T-helper 22 cell (primary cell): ENCODE measurements at places on chromosomes 3 and 15.

- DNase-seq: no peak
Measured at GRCh38 chr15:85890620-85890980, 95.9 kb upstream of the KLHL25 start.

DNA sequence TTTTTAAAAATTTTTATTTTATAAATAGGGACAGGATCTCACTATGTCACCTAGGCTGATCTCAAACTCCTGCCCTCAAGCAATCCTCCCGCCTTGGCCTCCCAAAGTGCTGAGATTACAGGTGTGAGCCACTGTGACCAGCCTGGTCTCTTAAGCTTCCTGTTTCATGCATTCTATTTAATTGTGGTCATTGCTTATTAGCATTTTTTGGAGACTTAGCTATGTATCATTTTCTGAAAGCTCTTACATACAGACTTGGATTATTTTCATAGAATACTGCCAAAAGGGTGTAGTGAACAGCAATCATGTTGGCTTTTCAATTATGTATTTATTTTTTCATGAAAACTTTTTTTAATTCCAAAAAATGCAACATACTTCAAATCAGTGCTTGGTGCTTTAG lies 51.5 kb upstream of the DCUN1D1 start:
- no peak for DNase-seq

GRCh38 chr3:27431116-27431515 lies 53.1 kb downstream of the SLC4A7 start:
- no peak for DNase-seq

DNA sequence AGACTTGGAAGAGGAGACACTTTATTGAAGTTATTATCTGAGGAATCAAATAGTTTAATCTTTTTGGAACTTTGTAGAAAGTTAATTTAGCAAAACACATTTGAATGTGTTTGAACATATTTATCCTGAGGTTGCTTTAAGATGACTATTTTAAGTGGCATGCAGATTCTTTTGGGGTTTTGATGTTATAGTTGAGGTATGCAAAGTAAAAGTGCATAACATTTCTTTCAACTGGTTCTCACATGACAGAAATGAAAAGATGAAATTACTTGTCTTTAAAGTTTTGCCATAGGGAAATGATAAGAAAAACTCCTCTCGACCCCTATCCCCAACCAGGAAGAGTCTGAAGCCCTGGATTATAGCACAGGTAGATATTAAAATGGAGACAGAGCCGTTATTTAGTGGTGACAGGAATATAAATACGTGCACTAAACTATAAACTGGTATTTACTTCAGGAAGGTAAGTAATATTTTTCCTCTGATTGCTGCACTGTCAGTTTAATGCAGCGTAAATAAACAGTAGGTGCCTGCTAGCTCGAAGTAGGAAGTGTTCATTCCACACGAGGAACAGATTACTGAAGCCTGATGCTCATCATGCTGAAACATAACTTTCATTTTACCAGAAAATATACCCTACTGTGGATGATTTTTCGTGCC lies 15.1 kb upstream of the SATB1 start:
- DNase-seq: no peak

- DNase-seq: no peak
Measured at GRCh38 chr15:86595741-86596140, 516.1 kb downstream of the AGBL1 start.

GRCh38 chr3:187827723-187828122 lies 82.5 kb upstream of the BCL6 start:
- DNase-seq: no peak

DNA sequence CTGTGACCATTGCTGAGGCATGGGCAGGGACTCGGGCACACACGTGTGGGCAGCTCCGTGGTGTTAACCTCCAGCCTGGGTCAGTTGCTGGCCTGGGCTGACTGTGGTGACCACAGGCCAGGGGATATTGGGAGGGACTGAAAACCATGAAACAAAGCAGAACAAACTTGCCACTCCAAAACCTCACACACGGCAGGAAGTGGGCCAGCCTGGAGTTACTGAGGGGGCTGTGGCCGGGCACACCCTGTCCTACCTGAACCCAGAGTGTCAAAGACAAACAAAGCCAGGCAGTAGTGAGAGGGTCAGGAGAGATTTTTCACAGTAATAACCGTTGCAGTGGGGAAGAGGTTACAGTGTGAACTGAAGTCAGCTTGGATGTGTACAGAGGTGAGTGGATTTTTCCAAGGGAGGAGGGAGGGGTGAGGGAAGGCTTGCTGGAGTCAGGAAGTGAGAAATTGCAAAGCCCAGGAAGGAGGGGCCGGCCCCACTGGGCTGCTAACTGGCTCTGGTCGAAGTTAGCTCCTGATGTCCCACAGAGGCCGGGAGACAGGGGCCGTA lies 40.0 kb upstream of the ATP10A start:
- no peak for DNase-seq

- DNase-seq: no peak
Measured at GRCh38 chr3:186004209-186004608, 66.4 kb upstream of the TRA2B start.

DNA sequence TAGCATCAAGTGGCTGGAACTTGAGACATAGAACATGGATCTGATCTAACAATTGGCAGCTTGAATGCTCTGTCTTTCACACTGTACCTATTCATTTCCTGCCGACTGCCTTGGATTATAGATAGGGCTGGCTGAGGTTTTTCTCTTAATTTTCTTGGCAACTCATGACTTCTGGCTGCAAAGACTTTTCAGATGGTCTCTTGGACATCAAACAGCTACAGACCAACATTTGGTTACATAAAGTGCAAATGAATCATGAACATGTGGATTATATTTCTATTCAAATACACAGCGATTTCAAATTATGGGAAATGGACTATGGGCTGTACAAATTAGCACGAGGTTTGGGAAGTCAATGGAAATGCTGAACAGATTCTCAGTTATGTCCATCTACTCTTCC lies 26.2 kb upstream of the IL16 start:
- DNase-seq: no peak

DNA sequence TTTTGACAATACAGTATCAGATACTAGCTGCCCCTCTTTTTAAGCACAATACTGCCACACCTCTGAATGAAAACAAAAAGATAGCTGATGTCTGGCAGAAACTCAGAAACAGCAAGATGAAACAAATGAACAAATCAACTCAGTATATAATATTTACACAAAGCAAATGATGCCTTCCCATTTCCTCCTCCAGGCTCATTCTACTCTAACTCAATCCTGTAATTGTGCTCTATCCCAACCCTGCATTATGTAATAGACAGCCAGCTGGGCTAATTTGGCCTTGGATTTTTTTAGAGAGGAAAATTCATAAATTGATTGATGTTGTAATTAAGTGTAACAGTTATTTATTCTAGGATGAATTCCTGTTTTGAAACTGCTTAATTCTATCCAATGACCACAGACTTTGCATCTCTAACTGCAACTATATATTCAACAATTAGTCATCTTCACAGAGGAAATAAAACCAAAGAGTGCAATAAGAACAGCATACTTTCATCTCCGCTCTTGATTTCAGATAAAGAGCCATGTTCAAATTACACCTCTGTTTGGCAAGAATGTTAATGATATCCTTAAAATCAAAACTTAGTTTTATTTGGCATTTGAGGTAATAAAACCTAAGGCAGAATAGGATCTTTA lies 6.1 kb downstream of the ATG3 start:
- DNase-seq: no peak

DNA sequence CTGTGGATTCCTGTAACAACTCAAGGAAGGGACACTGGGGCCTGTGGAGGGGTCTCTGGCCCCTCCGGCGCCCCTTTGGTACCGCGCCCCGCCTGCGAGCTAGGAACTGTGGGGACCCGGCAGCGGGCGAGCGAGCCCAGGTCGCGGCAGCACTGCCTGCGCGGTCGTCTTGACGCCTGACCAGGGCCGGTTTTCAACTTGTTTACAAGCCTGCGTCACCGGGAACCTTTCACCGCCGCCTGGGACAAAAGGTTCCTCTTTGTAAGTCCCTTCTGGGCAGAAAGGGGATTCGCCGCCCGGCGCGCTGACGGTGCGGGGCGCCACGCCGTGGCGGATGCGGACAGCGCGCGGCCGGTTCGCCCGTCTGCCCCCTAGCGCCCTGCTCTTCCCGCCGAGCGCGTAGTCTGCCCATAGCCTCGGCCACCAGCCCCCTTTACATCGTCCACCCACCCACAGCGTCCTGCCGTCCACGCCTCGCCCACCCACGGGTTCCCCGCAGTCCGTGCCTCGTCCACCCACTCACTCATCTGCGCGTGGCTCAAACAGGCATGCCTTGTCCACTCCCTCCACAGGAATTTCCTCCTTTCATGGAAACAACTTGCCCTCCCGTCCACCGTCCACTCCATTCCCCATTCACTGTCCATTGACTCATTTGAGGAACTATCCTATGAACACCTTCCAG lies 5.5 kb upstream of the CFAP100 start:
- no peak for DNase-seq
